ENCODE measurements at places on chromosomes 2 and 18. TPM values are rescaled to one million over a fixed set of nuclear protein-coding genes. Genes with fewer than 3 reads are reported as not detected.

Gene RESP18
- total RNA-seq, result not detected

Gene ITM2C
- 11.1 TPM for total RNA-seq

- no peak for DNase-seq
Observed at GRCh38 chr2:177909962-177910361, 162.6 kb downstream of the PDE11A start.

GRCh38 chr18:56538746-56539145 lies 99.6 kb downstream of the TXNL1 start:
- DNase-seq, result no peak

- DNase-seq, result no peak
Observed at GRCh38 chr2:46347648-46348280, 50.6 kb downstream of the EPAS1 start.

GRCh38 chr2:54015798-54016699 lies 45.3 kb upstream of the PSME4 start:
- DNase-seq, result no peak

GRCh38 chr2:12787891-12788801 lies 71.4 kb downstream of the TRIB2 start:
- DNase-seq, result no peak
